ENCODE measurements at places on chromosomes 12 and 14. TPM values are rescaled to one million over a fixed set of nuclear protein-coding genes. Genes with fewer than 3 reads are reported as not detected.
A peak's percentile ranks its signal among the peaks of the same experiment; 100 is the strongest.

The GPX2 gene
- not detected for total RNA-seq

The IL26 gene
- total RNA-seq: not detected

The CIROP gene
- not detected for total RNA-seq

The SPX gene
- total RNA-seq: 0.54 TPM

DNA sequence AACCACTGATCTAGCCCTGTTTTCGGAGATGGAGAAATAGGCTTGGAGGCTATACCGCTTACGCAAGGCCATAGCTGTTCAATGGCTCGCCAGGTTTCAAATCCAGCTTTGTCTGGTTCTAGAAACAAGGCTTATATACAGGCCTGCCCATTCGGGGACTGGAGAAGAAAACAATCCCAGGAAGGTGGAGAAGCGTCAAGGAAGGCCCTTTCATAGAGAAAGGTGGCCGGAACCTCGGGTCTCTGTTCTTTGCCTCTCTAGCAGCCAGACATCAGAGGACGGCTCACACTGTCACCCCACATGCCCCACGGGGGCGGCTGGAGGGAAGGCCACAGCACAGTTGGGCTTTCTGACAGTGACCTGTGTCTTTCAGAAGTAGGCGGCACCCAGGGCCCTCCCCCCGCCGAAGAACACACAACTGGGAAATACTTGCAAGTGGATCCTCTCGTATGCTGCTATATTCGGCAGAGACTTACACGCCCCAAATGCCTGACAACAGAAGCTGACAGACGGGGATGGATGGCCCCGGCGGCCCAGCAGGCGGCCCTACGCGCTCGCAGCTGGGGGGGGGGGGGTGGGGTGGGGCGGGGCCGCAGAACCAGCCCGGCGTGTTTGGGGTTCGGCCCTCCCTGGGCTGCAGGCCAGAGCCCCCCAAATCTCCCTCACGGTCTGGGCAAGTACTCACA, 4.5 kb upstream of the SETD1B start:
- peak; percentile 45 for DNase-seq
- H3K36me3 ChIP-seq: peaks cover 46% of the 10 kb centered on the region
- H3K4me1 ChIP-seq: peaks cover 45% of the 10 kb centered on the region
- H3K4me3 ChIP-seq: peak overlapping the region; percentile 85
- H3K27me3 ChIP-seq: no peaks in the 10 kb centered on the region
- H3K27ac ChIP-seq: peak overlapping the region; percentile 86

- no peak for DNase-seq
- no peaks in the 10 kb centered on the region for H3K27me3 ChIP-seq
- peaks cover 51% of the 10 kb centered on the region for H3K36me3 ChIP-seq
- no peak overlapping the region for H3K4me3 ChIP-seq
These were observed 5.1 kb downstream of the RNF10 start for GRCh38 chr12:120539303-120539702.

DNA sequence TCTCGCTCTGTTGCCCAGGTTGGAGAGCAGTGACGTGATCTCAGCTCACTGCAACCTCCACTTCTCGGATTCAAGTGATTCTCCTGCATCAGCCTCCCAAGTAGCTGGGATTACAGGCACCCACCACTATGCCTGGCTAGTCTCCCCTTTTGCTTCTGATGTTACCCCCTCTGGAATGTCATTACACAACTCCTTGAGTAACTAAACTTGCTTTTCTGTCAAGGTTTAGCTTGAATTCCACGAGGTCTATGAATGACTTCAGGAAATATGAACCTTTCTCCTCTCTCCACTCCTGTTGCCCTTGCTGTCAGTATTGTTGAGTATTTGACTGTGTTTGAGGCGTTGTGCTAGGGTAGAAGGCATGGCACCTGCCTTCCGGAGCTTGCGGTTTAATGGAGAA, 16.8 kb upstream of the RTRAF start:
- no peak for DNase-seq
- no peaks in the 10 kb centered on the region for H3K4me1 ChIP-seq
- H3K4me3 ChIP-seq: no peak overlapping the region
- peaks cover 18% of the 10 kb centered on the region for H3K36me3 ChIP-seq

DNA sequence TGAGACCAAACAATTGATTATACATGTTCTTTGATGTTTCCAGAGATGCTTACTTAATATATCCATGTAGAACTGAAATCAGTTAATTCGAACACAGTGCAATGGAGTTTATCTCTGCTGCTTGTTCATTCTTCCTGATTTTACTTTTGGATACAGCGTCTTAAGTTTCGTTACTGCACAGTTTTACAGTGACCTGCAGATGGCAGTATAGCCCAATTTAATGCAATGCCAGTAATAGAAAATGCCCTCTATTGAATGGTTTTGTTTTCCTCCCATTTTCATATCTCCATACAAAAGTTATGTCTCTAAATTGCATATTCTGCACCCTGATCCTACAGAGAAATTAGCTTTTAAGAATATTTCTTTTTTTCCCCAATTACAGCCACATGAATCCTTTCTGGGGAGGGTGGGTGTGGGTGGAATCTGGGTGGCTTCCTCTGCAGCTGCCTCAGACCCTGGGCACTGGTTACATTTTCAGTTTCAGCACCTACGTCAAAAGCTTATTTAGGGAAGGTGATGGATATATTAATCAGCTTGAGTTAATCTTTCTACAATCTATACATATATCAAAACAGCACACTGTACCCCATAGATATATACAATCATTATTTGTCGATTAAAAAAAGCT, 101.1 kb upstream of the DCD start:
- H3K27ac ChIP-seq: no peak overlapping the region
- no peak overlapping the region for H3K4me3 ChIP-seq
- peaks cover 2% of the 10 kb centered on the region for H3K27me3 ChIP-seq
- no peaks in the 10 kb centered on the region for H3K36me3 ChIP-seq
- no peak for DNase-seq
